ENCODE measurements at places on chromosomes 12 and 14.

DNA sequence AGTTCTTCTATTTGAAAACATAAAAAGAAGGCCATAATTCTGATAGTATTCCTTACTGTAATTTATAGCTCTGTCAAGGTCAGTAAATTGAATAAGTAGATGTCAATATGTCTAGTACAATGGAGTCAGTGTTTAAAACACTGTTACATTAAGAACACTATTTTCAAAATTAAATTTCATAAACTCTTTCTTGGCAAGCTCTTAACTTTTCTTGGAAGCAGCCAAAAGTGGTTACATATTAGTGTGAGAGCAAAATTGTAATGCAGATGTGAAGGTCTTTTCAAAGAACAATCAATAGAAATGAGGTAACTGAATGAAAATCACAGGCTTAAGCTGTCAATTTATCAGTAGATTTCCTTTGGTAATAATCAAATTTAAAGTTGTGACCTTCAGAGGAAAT is 722.4 kb upstream of the NOVA1 start:
- no peak overlapping the region for H3K4me3 ChIP-seq
- H3K27ac ChIP-seq, result no peak overlapping the region
- no peaks in the 10 kb centered on the region for H3K36me3 ChIP-seq
- H3K27me3 ChIP-seq, result no peaks in the 10 kb centered on the region

DNA sequence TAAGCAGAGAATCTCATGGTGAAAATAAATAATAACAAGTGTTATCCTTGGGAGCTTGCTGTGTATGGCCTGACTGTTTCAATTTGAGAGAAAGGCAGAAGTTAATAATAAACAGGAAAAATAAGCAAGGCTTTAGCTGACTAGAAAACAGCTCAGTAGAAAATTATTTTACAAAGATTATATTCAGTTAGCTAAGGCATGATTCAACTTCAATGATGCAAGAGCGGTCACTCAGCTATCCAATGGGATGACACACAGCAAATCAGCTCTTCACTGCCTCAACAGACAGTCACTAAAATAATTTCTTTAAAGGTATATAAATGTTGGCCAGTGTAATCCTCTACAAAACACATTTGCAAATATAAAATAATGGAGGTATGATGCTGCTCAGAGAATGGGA is 18.6 kb downstream of the GSTZ1 start:
- H3K27me3 ChIP-seq, result no peaks in the 10 kb centered on the region
- no peak for DNase-seq
- peaks cover 20% of the 10 kb centered on the region for H3K4me1 ChIP-seq
- no peak overlapping the region for H3K27ac ChIP-seq
- peaks cover 23% of the 10 kb centered on the region for H3K36me3 ChIP-seq

- H3K27ac ChIP-seq, result no peak overlapping the region
- H3K4me3 ChIP-seq, result no peak overlapping the region
- H3K4me1 ChIP-seq, result no peaks in the 10 kb centered on the region
- DNase-seq, result no peak
These were observed 35.6 kb upstream of the ITPR2 start for GRCh38 chr12:26868447-26869103.

- H3K27ac ChIP-seq, result no peak overlapping the region
- H3K36me3 ChIP-seq, result no peaks in the 10 kb centered on the region
- peaks cover 2% of the 10 kb centered on the region for H3K4me1 ChIP-seq
These were observed 17.3 kb downstream of the BTBD7 start for GRCh38 chr14:93315575-93315974.

DNA sequence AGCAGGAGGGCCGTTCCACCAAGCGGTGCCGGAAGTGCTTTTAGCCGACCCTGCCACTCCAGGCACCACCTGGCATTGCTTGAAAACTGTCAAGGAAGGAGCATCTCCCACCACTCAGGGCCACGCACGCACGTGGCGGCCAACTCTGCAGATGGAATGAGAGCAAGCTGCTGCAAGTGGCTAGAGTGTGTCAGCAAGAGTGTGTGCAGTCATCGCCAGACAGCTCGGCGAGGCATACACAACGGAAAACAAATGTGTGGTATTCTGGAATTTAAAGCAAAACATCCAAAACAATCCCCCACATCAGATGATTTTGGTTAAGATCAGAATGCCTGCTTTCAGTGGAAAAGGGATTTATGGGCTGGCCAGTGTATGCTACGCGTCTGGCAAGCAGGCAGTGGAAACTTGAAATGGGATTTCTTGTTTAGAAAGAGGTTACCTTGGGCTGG is 11.2 kb downstream of the CD9 start:
- H3K27me3 ChIP-seq, result no peaks in the 10 kb centered on the region
- no peak overlapping the region for H3K4me3 ChIP-seq
- peaks cover 36% of the 10 kb centered on the region for H3K4me1 ChIP-seq
- H3K27ac ChIP-seq, result no peak overlapping the region
- peaks cover 52% of the 10 kb centered on the region for H3K36me3 ChIP-seq

DNA sequence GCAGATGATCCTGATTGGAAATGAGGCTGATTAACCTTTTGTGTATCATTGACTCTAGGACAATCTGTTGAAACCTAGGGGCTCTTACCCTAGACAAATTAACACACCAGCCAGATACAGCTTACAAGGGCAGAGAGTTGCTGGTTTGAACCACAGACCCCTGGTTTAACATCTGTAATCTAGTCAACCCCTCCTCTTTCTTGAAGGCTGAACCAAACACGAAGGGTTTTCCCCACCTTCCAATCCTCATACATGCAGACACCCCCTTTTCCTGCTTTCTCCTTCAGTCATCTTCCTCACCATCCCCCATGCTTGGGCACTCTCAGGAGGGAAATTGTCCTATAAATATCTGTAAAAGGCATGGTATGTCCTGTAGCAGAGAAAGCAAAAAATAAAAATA is 126.0 kb upstream of the HIF1A start:
- peak overlapping the region; percentile 38 for H3K4me3 ChIP-seq
- H3K36me3 ChIP-seq, result no peaks in the 10 kb centered on the region
- H3K27me3 ChIP-seq, result no peaks in the 10 kb centered on the region
- no peak for DNase-seq
- H3K27ac ChIP-seq, result no peak overlapping the region

DNA sequence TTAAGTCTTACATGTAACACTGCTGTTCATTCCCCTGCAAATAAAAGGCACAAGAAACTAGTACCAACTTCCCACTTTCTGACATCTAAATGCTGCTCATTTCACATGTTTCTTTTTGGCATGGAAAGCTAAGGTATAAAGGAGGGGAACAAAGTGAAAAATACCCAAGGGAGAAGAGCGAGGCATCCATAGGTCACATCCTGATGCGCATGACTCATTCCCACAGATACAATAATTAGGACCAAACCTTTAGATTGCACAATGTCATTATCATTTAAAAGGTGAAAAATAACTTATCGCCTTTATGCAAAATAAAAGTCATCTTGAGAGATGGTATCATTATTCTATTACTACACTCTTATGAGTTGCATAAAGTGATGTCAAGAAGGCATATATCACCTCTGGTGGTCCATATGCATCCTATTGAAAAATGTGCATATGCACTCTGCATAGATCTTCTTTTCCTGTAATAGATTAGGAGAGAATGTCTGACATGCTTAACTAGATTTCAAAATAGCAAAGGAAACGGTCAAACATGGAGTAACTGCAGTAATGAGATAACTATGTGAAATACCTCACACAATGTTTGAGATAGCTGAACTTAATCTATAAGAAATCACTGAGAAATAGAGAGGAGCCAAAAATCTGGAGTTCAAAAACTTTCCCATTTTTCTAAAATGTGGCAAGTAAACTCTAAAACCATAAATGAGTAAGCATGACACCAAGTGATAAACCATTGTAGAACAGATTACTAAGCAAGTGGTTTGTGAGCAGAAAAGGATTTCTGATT is 382.5 kb upstream of the TMTC1 start:
- no peak overlapping the region for H3K27ac ChIP-seq
- H3K36me3 ChIP-seq, result no peaks in the 10 kb centered on the region
- no peak overlapping the region for H3K4me3 ChIP-seq
- H3K4me1 ChIP-seq, result no peaks in the 10 kb centered on the region

- no peaks in the 10 kb centered on the region for H3K27me3 ChIP-seq
- no peaks in the 10 kb centered on the region for H3K36me3 ChIP-seq
- H3K4me1 ChIP-seq, result peaks cover 5% of the 10 kb centered on the region
- H3K4me3 ChIP-seq, result no peak overlapping the region
- no peak for DNase-seq
These were observed 111.6 kb downstream of the BTG1 start for GRCh38 chr12:92034083-92034482.

DNA sequence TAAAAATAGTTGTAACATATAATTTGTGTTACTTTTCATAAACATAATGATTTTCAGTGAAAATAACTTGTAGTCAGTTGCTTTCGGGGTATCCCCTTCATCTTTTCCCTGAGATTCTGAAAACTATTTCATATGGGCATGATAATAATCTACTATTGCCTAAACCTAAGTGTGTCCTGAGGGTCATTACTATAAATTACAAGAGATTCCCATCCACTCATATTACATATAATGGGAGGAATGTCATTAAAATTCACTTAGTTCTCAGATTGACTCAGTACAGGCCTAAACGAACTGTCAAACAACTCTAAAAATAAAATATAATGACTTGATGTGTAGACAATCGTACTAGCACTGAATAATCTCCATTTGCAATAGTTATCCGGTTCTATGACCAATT is 72.7 kb downstream of the PTPRR start:
- no peaks in the 10 kb centered on the region for H3K4me1 ChIP-seq
- no peak overlapping the region for H3K27ac ChIP-seq
- H3K4me3 ChIP-seq, result no peak overlapping the region
- no peak for DNase-seq
- no peaks in the 10 kb centered on the region for H3K36me3 ChIP-seq

- no peaks in the 10 kb centered on the region for H3K4me1 ChIP-seq
- H3K4me3 ChIP-seq, result no peak overlapping the region
- H3K27me3 ChIP-seq, result no peaks in the 10 kb centered on the region
- no peaks in the 10 kb centered on the region for H3K36me3 ChIP-seq
- H3K27ac ChIP-seq, result no peak overlapping the region
- no peak for DNase-seq
These were observed 21.0 kb downstream of the PTPN11 start for GRCh38 chr12:112439769-112440168.

GRCh38 chr14:74864198-74864597 is 11.7 kb downstream of the PROX2 start:
- DNase-seq, result no peak
- H3K4me1 ChIP-seq, result no peaks in the 10 kb centered on the region
- H3K27ac ChIP-seq, result no peak overlapping the region
- H3K27me3 ChIP-seq, result no peaks in the 10 kb centered on the region

DNA sequence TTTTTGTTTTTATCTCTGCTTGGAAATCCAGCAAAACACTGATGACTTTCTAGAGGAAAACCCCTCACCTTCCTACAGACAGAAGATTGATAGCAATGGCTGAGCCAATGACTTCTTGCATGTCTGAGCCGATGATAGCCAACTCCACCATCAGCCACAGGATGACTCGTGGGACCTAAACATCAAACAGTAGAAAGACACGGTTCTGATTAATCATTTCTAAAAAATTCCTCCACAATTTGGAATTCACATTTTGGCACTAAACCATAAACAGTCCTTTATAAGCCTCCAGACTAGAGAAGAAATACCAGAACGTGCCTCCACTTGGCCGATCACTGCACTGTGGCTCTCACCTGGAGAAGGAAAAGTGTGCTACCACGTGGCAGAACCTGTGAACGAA is 25.9 kb downstream of the SLC11A2 start:
- H3K27me3 ChIP-seq, result no peaks in the 10 kb centered on the region
- peaks cover 34% of the 10 kb centered on the region for H3K36me3 ChIP-seq
- peaks cover 3% of the 10 kb centered on the region for H3K4me1 ChIP-seq
- no peak overlapping the region for H3K4me3 ChIP-seq
- no peak overlapping the region for H3K27ac ChIP-seq

DNA sequence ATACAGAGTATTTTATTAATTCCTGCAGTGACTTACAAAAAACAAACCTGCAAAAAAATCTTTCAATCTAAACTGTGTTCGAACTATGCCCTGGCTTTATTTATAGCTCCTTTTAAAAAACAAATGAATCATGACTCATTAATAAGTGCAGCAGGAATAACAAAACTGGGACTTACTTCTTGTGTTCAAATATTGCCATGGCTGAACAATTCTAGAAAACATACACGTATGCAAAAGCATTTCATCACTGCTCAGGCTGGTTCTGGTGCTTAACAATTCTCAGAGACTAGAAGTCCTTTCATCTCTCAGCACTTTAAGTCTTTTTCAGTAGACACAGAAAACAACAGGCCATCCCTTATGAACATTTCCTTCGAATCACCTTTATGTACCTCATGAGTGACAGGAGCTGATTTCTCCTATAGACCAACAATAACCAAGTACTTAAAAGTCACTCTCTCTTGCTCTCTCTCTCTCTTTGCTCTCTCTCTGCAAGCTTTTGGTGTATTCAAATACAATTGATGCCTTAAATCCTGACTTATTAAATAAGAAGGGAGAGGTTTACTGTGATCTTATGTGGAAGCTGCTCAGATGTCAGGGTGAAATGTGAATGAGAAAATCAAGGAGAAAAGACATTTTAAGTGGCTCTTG is 268.8 kb downstream of the TTC8 start:
- H3K36me3 ChIP-seq, result no peaks in the 10 kb centered on the region
- no peaks in the 10 kb centered on the region for H3K4me1 ChIP-seq
- H3K27ac ChIP-seq, result no peak overlapping the region

GRCh38 chr14:56751471-56751870 is 58.8 kb downstream of the OTX2 start:
- no peak overlapping the region for H3K27ac ChIP-seq
- no peak for DNase-seq

DNA sequence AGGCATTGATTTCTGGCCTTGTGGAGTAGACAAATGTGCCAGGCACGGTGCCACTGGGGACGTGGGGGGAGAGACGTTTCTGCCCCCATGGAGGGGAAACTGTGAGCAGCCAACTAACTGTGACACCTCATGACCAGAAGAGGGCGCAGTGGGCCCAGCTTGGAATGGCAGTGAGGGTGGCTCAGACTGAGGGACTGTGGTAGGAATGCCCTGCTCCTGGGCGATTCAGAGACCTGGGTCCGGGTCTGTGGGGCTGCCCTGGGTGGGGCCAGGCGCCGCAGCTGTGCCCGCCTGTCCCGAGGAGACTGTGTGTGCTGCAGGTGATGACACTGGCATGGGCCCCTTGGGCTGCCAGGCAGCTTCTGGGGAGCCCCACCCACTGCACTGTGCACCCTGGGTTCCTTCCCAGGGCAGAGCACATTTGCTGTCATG is 60.6 kb downstream of the SLC25A47 start:
- peaks cover 2% of the 10 kb centered on the region for H3K4me1 ChIP-seq
- no peaks in the 10 kb centered on the region for H3K36me3 ChIP-seq
- H3K27me3 ChIP-seq, result no peaks in the 10 kb centered on the region
- H3K4me3 ChIP-seq, result no peak overlapping the region
